Stimulated activated naive B cell treated with anti-CD40 and anti-IgM and Interleukin-4, amounts not matched to agents 10 μg/mL and 1 μg/mL and 100 μg/mL, for 72 hours (primary cell): ENCODE measurements at places on chromosomes 2 and 18.

GRCh38 chr2:61715506-61715905 is 138.4 kb downstream of the FAM161A start:
- no peak for DNase-seq

DNA sequence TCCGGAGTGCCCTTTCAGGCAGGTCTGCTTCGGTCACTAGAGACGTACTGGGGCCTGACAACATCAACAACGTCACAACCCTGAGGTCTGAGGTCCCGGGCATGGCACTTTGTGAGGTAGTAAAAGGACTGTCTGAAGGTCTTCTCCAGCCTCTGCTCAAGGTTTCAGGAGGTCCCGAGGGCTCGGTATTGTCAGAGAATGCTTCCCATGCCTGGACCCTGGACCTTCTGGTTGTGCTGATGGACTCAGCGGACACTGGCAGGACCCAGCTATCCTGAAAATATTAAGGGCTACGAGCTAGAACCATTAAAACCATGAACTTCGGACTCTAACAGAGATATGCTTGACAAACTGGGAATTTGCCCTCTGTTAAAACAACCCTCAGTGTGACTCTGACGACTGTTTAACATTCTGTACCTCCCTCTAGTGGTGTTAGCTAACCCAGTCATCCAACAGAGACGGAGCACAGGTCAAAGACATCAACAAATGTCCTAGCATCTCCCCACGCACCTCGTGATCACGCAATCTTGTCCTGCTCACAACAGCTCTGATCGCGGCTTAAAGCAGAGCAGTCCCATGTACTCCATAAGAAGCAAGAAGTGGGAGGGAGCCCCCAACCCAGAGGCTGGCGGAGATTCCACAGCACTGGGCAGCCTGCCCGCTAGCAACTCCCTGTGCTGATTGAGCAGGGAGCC is 96.5 kb downstream of the CCDC93 start:
- DNase-seq = no peak

GRCh38 chr2:172350839-172351479 is 76.4 kb upstream of the ITGA6 start:
- no peak for DNase-seq

GRCh38 chr2:219718066-219718465 is 90.6 kb downstream of the SLC4A3 start:
- DNase-seq = no peak

GRCh38 chr2:10668402-10669012 is 21.3 kb downstream of the NOL10 start:
- DNase-seq = no peak

GRCh38 chr2:232892221-232892620 is 22.2 kb downstream of the SNORC start:
- no peak for DNase-seq

DNA sequence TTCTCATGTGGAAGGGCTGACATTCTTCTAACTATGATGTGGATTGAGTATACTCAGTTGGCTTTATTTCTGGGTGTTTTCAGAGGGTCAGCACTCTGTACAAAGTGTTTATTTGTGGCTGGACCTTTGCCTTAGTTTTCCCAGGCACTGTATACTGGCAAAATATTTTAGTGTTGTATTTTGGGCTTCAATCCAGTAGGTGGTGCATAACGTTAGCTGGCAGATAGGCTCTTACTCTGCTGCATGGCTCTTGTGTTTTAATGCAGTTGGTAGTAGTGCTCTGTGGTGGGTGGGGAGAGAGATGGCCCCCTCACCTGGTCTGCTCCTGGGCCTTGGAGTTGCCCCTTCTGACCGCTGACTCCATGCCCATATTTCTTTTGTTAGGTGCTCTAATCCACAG is 75.6 kb upstream of the REG3A start:
- no peak for DNase-seq
